RPMI7951 (cell line): ENCODE measurements at places on chromosomes 16 and 17. TPM values are rescaled to one million over a fixed set of nuclear protein-coding genes. Genes with fewer than 3 reads are reported as not detected.

Gene CCL23
- not detected in 2 replicates for total RNA-seq

Gene KRT15
- 3.4 and 7.3 TPM in 2 replicates for total RNA-seq

Gene GINS3
- 17.3 and 18.4 TPM in 2 replicates for total RNA-seq

Gene HOXB2
- 11.9 and 15.1 TPM in 2 replicates for total RNA-seq

Gene ASGR1
- total RNA-seq, result not detected in 2 replicates
